Urinary bladder (tissue), 4 donors: ENCODE measurements at places on chromosomes 13 and 19. TPM values are rescaled to one million over a fixed set of nuclear protein-coding genes. Genes with fewer than 3 reads are reported as not detected.

The C13orf42 gene
- not detected for total RNA-seq

DNA sequence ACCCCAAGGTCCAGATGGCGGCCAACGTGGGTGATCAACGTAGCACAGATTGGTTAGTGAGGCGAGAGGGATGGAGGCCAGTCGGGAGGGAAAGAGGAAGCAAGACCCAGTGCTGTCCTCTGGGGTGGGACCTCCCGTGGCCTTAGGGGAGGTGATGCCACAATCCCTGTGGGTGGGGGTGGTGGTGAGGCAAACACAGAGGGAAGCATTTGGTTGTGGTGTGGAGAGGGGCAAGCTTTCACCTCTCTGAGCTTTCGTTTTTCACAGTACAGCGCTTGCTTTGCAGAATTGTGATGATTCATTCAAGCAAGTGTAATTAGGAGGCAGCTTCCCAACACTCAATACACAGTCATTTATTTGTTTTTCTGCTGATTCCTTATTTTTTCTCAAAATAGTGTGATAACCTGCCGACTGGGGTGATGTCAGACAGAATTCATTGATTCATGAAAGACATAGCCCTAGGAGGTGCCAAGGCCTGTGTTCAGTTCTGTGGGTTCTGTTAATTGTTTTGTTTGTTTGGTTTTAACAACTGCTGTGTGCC lies 2.4 kb downstream of the LENG8 start:
- DNase-seq: no peak

GRCh38 chr13:61728471-61728870 lies 312.8 kb upstream of the PCDH20 start:
- DNase-seq: peak; percentile 14

- DNase-seq: no peak
These were observed 4.5 kb downstream of the DBP start for GRCh38 chr19:48632692-48633147.

DNA sequence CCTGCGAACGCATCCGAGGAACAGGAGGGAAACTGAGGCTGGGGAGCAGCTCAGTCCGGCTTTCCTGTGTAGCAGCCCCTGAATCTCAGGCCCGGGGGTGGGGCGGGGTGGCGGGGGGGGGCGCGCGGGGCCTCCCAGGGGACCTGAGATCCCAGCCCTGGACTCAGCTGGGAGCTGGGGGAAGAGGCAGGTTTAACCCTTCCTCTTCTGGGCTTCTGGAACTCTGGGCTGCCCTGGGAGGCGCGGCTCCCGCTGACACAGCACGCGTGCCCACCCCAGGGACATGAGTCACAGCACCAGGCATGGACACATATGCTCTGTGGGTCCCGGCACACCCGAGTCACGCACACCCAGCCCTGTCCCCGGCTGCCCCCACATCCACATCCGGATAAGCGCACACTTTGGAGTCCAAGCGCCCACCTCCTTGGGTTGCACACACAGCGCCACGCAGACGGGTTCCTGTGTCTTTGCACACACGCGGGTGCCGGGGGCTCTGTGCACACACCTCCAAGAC lies 3.5 kb upstream of the CIRBP start:
- DNase-seq: no peak

The LIN7B gene
- 4.7 TPM for total RNA-seq

DNA sequence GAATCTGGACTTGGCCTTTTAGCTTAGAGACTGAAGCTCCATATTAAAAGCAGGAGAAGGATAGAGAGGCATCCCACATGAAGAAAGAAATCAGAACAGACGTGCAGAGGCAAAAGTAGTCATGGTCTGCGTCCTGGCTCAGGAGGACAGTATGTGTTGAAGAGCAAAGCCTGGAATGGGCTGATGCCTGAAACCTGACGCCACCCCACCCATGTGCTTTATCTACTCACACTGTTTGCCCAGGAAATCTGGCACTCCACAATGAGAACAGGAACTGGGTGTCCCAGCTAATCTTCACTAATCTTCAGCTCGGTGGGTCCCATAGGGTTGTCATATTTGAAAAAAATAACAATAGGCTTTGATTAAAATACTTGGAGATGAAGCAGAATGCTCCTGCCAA lies 549.0 kb upstream of the GPC6 start:
- DNase-seq: no peak

The UGGT2 gene
- total RNA-seq: 186 TPM

The SPACA4 gene
- total RNA-seq: not detected

The LRRC4B gene
- 12.8 TPM for total RNA-seq

- no peak for DNase-seq
These were observed 141.9 kb downstream of the TEX29 start for GRCh38 chr13:111462221-111462764.

DNA sequence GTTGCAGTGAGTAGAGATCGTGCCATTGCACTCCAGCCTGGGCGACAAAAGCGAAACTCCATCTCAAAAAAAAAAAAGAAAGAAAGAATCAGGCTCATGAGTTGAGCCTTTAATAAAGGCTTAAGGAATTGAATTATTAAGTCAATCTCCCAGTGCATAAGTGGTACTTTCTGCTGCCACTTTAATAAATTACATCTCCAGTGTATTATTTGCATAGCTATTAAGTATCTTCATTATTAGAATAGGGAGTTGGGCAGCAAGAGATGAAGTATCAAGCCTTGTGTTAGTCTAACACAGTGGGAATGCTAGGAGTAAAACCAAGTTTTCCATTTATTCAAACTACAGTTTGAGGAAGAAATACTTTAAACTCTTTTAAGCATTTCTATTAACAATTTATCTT lies 15.6 kb upstream of the FAM124A start:
- no peak for DNase-seq

DNA sequence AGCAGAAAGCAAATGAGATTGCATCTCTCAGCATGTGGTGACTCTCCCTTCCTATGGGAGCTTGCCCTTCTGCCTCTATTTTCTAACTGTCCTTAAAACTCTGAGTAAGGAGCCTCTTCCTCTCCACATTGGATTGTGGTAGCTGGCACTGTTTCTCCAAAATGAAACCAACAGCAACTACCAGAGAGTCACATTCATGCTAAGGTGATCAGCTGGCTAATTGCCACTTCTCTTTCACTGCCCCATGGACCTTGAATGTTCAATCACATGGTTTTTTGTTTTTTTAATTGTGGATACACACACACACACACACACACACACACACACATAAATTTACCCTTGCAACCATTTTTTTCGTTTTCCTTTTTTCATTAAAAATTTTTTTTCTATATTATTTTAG lies 154.7 kb upstream of the TSC22D1 start:
- no peak for DNase-seq

The NLRP11 gene
- not detected for total RNA-seq
